ENCODE measurements at places on chromosomes 12 and 14. TPM values are rescaled to one million over a fixed set of nuclear protein-coding genes. Genes with fewer than 3 reads are reported as not detected.

GRCh38 chr12:82527165-82527780 lies 159.4 kb upstream of the TMTC2 start:
- no peaks in the 10 kb centered on the region for H3K4me1 ChIP-seq
- no peak for DNase-seq
- H3K4me3 ChIP-seq, result no peak overlapping the region
- H3K36me3 ChIP-seq, result no peaks in the 10 kb centered on the region
- H3K27me3 ChIP-seq, result no peaks in the 10 kb centered on the region
- H3K27ac ChIP-seq, result no peak overlapping the region

DNA sequence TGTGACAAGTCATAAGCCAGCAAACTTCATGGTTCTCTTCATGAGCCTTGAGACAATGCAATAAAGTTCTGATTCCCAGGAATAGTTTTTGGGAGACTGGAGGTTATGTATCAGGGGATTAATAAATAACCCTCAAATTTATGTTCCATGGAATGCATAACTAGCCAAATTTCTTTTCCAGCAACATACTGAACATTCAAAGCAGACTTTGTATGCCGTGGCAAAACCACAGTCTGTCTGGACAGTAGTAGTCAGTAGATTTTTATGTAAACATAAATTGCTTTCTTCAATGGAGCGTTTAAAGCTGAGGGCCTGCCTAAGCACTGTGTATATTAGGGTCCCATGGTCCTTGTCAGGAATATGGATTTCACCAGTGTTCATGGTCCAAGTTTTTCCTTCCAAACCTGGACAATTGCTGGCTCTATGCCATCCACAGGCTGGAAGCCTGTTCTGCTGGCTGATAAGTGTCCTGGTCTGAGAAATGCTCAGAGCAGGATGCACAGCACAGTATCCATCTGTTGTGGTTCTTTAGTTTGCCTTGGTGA lies 144.9 kb downstream of the SRGAP1 start:
- H3K4me3 ChIP-seq, result no peak overlapping the region
- no peaks in the 10 kb centered on the region for H3K36me3 ChIP-seq
- DNase-seq, result no peak

DNA sequence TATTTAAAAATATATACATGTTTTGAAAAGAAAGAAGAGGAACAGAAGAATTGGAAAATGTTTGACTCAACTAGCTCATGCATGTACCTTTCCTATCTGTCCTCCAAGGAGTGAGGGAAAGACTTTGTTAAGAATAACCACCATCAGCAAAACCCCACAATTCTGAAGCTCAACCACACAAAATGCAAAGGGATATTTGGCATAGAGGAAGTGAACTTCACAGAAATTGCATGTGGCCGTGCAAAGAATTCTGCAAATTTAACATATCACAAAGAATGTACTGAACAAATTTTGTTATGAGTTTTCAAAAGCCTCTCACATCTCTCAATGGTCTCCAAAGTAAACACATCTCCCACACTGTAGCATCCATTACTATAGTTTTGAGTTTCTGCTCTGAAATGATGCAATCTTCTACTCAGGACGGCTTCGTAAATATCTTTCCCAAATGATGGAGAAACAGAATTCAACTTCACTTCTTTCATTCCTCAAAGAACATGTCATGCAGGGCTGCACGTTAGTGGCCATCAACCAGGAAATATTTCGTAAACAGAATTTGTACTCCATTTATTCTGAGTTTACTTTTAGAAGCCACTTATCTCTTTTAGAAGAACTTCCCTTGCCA lies 17.6 kb downstream of the DUSP6 start:
- H3K36me3 ChIP-seq, result peaks cover 27% of the 10 kb centered on the region
- H3K27me3 ChIP-seq, result no peaks in the 10 kb centered on the region
- no peak for DNase-seq

DNA sequence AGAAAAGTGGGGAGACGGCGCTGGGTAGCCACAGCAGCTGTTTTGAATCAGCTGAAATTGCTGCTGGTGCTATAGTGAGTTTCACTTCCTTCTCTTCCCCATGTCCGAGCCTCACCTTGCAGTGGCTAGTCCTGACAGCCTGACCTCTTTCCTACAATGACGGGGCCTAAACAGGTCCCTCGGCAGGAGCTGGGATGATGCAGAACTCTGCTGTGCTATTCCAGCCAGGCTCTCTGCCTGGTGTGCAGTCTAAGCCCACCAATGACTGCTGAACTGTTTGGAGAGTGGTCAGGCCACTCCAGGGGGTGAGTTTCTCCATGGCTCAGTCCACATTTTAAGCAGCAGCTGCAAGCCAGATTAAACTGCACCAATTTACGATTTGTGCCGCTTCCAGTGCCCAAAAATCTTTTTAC lies 207.3 kb downstream of the TTC7B start:
- H3K27me3 ChIP-seq, result peaks cover 15% of the 10 kb centered on the region
- H3K27ac ChIP-seq, result no peak overlapping the region
- H3K36me3 ChIP-seq, result no peaks in the 10 kb centered on the region
- DNase-seq, result no peak
- no peak overlapping the region for H3K4me3 ChIP-seq
- no peaks in the 10 kb centered on the region for H3K4me1 ChIP-seq

DNA sequence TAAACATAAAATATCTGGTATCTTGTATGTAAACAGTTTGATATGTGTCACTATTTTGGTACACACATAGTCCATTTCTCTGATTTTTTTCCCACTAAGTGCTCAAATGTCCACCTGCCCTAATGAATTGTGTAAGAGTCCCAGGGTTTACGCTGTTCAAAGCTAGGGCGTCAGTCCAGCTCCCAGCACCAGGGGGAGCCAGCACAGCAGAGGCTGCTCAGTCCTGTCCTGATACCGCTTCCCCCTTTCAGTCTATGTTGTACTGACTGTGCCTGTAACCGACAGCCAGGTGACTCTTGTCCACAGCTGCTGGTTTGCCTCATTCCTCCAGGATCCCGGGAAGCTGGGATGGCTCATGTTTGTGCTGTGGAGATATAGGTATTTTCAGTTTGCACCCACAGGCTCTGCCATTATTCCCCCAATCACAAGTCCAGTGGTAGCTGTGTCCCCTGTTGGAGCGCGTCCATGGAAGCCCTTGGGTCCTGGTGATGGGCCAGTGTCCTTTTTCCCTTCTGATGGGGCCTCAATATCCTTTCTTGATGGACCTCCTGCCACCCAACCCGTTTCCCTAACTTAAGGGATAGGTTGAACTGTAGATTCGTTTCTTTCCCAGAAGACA lies 242.0 kb downstream of the NEDD1 start:
- no peak overlapping the region for H3K27ac ChIP-seq
- no peaks in the 10 kb centered on the region for H3K36me3 ChIP-seq
- peaks cover 2% of the 10 kb centered on the region for H3K27me3 ChIP-seq
- DNase-seq, result peak; percentile 29

GRCh38 chr12:62256408-62257096 lies 3.7 kb upstream of the USP15 start:
- H3K36me3 ChIP-seq, result peaks cover 10% of the 10 kb centered on the region
- DNase-seq, result no peak
- no peak overlapping the region for H3K4me3 ChIP-seq
- peak overlapping the region; percentile 51 for H3K27ac ChIP-seq

- H3K27ac ChIP-seq, result no peak overlapping the region
- no peaks in the 10 kb centered on the region for H3K27me3 ChIP-seq
- no peak for DNase-seq
- no peaks in the 10 kb centered on the region for H3K36me3 ChIP-seq
- H3K4me3 ChIP-seq, result no peak overlapping the region
Measured at GRCh38 chr12:17296882-17297281, 690.9 kb upstream of the LMO3 start.

- no peak overlapping the region for H3K4me3 ChIP-seq
- H3K27ac ChIP-seq, result no peak overlapping the region
- DNase-seq, result no peak
- H3K4me1 ChIP-seq, result peaks cover 46% of the 10 kb centered on the region
- H3K27me3 ChIP-seq, result peaks cover 1% of the 10 kb centered on the region
Measured at GRCh38 chr12:12586879-12587675, 24.4 kb upstream of the DUSP16 start.

GRCh38 chr12:116662612-116663144 lies 75.2 kb downstream of the SPRING1 start:
- no peak for DNase-seq
- peaks cover 20% of the 10 kb centered on the region for H3K27me3 ChIP-seq
- no peak overlapping the region for H3K27ac ChIP-seq

- peak overlapping the region; percentile 88 for H3K4me3 ChIP-seq
- peaks cover 60% of the 10 kb centered on the region for H3K4me1 ChIP-seq
- peak overlapping the region; percentile 67 for H3K27ac ChIP-seq
- no peak for DNase-seq
- H3K36me3 ChIP-seq, result peaks cover 33% of the 10 kb centered on the region
- no peaks in the 10 kb centered on the region for H3K27me3 ChIP-seq
Measured at GRCh38 chr12:47821346-47821706, 1.6 kb upstream of the HDAC7 start.

- no peak overlapping the region for H3K27ac ChIP-seq
- peaks cover 3% of the 10 kb centered on the region for H3K27me3 ChIP-seq
- no peaks in the 10 kb centered on the region for H3K36me3 ChIP-seq
- H3K4me3 ChIP-seq, result no peak overlapping the region
- no peak for DNase-seq
- H3K4me1 ChIP-seq, result peaks cover 4% of the 10 kb centered on the region
Measured at GRCh38 chr12:49937639-49938300, 12.8 kb upstream of the AQP2 start.

- no peak overlapping the region for H3K4me3 ChIP-seq
- H3K27ac ChIP-seq, result no peak overlapping the region
- H3K36me3 ChIP-seq, result peaks cover 45% of the 10 kb centered on the region
- DNase-seq, result no peak
Measured at GRCh38 chr12:3809357-3810015, 56.6 kb upstream of the CRACR2A start.

DNA sequence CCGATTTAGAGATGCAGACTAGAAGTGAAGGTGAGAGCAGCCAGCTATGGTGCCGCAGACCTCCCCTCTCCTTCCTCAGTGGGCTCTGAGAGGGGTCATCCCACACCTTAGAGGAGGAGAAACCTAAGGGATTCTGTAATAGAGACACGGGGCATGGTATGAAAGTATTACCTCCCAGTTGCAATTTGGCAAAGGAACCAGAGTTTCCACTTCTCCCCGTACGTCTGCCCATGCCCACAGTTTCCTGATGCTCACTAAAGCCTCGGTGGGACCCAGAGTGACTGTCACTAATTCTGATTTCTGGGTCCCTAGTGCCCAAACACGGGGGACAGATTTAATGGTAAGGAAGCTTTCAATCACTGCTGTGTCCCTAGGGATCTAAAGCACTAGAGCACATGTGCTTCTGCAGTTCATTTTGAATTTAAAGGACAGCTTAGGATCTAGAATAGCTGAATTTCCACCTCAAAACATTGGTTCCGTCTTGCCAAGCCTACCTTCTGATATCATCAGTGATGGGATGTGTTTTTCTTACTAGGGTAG lies 44.1 kb downstream of the DAD1 start:
- DNase-seq, result no peak
- H3K27ac ChIP-seq, result peak overlapping the region; percentile 90
- no peaks in the 10 kb centered on the region for H3K27me3 ChIP-seq
- H3K4me1 ChIP-seq, result peaks cover 92% of the 10 kb centered on the region

GRCh38 chr12:47722941-47723631 lies 2.2 kb downstream of the ENDOU start:
- H3K4me1 ChIP-seq, result peaks cover 22% of the 10 kb centered on the region
- DNase-seq, result no peak
- no peak overlapping the region for H3K4me3 ChIP-seq
- H3K36me3 ChIP-seq, result no peaks in the 10 kb centered on the region

DNA sequence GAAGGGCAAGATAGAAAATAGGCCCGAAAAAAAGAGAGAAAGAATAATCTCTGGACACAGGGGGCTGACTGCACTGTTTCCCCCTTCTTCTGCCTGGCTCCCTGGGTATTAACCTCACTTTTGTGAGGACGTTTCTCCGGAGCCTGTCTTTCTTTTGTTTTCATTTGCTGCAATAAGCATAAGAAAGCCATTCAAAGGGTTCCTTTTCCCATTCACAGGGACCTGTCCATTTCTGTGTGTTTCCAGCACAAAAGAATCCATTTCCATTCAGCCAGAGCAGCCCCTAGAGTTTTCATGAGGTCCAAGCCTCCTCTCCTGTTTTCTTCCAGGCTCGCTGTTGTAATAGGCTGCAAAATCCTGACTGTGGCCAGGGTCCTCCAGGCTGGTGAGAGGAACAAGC lies 16.8 kb downstream of the PLXNC1 start:
- no peak for DNase-seq
- peaks cover 6% of the 10 kb centered on the region for H3K27me3 ChIP-seq
- H3K4me3 ChIP-seq, result no peak overlapping the region
- peaks cover 14% of the 10 kb centered on the region for H3K36me3 ChIP-seq
- no peak overlapping the region for H3K27ac ChIP-seq

- no peak for DNase-seq
- no peaks in the 10 kb centered on the region for H3K36me3 ChIP-seq
- H3K4me3 ChIP-seq, result no peak overlapping the region
- H3K27me3 ChIP-seq, result peaks cover 11% of the 10 kb centered on the region
- no peak overlapping the region for H3K27ac ChIP-seq
Measured at GRCh38 chr12:67617629-67618028, 30.9 kb upstream of the DYRK2 start.

DNA sequence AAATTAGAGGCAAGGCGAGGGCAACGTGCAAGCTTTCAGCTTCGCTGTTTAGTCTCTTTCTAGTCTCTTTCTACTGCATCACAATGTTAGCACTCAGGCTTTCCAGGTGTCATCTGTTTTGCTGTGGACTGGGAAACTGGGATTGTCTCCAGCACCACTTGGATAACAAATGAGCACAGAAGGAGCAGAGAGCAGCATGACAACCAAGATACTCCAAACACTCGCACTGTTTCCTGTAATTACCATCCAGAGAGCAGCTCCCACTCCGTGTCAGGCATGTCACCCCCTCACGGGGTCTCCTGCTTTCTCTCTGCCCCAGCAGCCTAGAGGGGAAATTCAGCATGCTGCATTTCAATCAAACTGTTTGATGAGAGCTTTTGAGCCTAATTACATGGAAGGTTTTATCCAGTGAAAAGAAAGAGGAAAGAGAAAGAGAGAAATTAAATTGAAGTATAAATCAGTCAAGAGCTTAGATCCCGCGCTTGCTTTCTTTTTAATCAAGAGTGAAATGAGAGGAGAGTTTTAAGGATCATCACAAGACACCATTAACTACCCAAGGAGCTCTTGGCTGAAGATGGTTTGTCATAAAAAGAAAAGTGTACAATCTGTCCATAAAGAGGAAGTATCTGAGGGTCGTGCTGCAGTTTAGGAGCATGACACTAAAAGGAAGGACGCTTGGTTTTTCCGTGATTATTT lies 917.7 kb downstream of the DIO2 start:
- no peak overlapping the region for H3K27ac ChIP-seq
- H3K4me3 ChIP-seq, result no peak overlapping the region

The CEP170B gene
- total RNA-seq, result 8.5 TPM

The CLEC1B gene
- not detected for total RNA-seq

The LRRC10 gene
- not detected for total RNA-seq

The MIP gene
- not detected for total RNA-seq

The MYO1H gene
- total RNA-seq, result not detected

Data from activated T-helper 2 cell treated with anti-CD3 and anti-CD28 coated beads, Interferon-gamma antibody, Interleukin-2, Interleukin-4, amounts not matched to agents 10 μg/mL and 5 μg/mL and 100 μg/mL, durations not matched to agents 14 hours and 24 hours and 36 hours (primary cell).